Type B pancreatic cell (in vitro differentiated cells): ENCODE measurements at places on chromosomes 16 and 17. TPM values are rescaled to one million over a fixed set of nuclear protein-coding genes. Genes with fewer than 3 reads are reported as not detected.

Gene LPO
- total RNA-seq: not detected in 2 replicates

Gene KRT15
- total RNA-seq: 208 and 840 TPM in 2 replicates

Gene TNP2
- total RNA-seq: not detected in 2 replicates

Gene CDRT15
- total RNA-seq: not detected in 2 replicates
